HFFc6 (cell line): ENCODE measurements at places on chromosomes 13 and 19.

DNA sequence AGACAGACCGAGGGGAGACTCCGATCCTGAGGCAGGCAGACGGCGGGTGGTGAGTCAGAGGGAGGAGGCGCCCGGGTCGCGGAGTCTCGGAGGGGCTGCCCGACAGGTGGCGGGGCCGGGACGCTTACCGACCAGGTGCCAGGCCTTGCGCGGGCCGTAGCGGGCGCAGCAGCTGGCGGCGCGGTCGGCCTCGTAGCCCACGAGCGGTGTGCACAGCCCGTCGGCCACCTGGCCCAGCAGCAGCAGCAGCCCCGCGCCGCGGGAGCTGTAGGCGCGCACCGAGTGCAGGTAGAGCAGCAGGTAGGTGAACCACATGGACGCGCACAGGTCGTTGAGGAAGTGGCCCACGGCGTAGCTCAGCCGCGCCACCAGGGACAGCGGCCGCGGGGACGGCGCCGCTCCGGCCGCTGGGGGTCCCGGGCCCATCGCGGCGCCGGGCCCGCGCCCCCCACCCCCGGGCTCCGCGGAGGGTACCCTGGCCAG lies 367 bp downstream of the MFSD12 start:
- DNase-seq = peak; percentile 29

DNA sequence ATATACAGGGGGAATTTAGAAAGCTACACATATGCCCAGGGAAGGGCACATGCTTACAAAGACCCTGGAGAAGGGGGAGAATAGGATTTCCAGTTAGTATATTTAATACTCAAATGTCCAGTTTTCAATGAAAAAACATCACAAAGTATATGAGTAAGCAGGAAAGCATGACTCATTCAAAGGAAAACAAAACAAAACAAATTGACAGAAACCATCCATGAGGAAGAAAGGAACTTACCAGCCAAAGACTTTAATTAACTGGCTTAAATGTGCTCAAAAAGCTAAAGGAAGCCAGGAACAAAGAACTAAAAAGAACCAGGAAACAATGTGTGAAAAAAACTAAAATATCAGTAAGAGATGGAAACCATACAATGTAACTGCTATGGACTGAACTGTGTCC lies 716.2 kb upstream of the ARGLU1 start:
- no peak for DNase-seq

GRCh38 chr13:35549481-35549880 lies 73.0 kb upstream of the MAB21L1 start:
- DNase-seq = peak; percentile 67

- peak; percentile 27 for DNase-seq
Observed at GRCh38 chr13:101514695-101515275, 62.3 kb downstream of the ITGBL1 start.

- no peak for DNase-seq
Observed at GRCh38 chr13:57629391-57629804, 2.1 kb upstream of the PCDH17 start.
